ENCODE measurements at places on chromosomes 16 and 17. TPM values are rescaled to one million over a fixed set of nuclear protein-coding genes. Genes with fewer than 3 reads are reported as not detected.

The CLEC19A gene
- not detected for polyA plus RNA-seq

The RGS11 gene
- polyA plus RNA-seq: 0.46 TPM

The OTOA gene
- polyA plus RNA-seq: 0.22 TPM

The IGF2BP1 gene
- polyA plus RNA-seq: 25.3 TPM

The ZSCAN10 gene
- 0.49 TPM for polyA plus RNA-seq

The WFIKKN1 gene
- polyA plus RNA-seq: 2.8 TPM

The KIF2B gene
- not detected for polyA plus RNA-seq

The DYNLRB2 gene
- 6.0 TPM for polyA plus RNA-seq

The MYH8 gene
- polyA plus RNA-seq: 0.64 TPM

The CX3CL1 gene
- polyA plus RNA-seq: 30.9 TPM

The TMEM114 gene
- polyA plus RNA-seq: not detected

DNA sequence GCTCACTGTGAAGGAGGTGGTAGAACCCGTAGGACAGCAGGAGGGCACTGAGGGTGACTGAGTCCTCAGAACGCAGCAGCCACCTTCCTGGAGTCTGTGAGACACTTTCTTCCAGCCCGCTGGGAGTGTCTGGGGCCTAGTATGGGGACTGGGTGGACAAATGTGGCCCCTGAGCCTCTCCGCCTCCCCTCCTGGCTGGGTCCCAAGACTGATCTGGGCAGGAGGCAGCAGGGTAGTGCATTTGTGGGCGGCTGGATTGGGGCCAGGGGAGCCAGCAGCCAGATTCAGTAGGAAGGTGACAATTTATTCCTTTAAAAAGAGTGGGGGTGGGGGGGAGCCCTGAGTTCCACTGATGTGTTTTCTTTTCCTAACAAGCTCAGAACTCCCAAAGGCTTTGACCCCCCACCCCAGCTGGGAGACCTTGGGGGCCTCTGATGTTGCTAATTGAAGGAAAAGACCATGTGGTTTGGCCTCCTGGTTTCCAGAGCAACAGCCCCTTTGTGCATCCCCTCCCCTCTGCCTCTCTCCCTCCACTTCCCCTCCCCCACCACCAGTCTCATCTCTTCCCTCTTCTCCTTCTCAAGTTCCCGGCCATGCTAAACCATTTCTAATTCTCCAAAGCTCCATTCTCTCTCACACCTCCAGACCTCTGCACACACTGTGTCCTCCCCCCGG is 4.4 kb downstream of the CLEC19A start:
- no peak for DNase-seq

DNA sequence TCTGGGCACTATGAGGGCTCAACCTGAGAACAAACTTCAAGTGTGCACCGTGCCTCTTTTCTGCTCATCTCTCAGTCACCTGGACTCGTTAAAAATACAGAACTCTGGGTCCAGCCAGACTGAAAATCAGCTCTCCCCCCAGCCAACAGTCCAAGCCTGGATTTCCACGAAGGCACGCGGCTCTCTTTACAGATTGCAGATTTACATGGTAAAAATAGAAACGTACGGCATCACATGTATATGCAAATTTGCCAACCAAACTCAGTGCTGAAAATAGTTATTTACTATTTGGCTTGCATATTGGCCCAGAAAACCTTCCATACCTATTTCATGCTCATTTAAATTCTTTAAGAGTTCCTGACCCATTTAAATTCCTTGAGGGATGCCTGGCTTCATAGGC is 315.8 kb downstream of the MAF start:
- no peak for DNase-seq

- DNase-seq: no peak
Measured at GRCh38 chr17:50165867-50166517, at the start of gene SGCA. TSS of gene SGCA (plus strand) at chr17:50166005. CDS start at chr17:50166041, 36 bp downstream.

DNA sequence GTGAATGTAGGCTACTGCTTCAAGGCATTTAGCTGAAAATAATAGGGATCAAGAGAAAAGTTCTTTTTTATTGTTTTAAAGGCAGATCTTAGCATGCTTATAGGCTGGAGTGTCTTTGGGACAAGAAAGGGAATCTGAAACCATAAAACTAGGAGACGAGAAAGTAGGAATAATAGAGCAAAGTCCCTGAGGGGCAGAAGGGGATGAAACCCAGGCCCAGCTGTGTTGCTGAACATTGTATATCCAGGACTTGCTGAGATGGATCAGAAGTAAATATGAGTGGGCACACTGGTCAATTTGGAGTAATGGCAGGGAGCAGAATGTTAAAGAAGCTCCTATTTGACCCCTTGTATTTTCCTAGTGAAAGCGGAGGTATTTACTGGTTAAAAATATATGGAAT is 9.3 kb downstream of the ZNF689 start:
- no peak for DNase-seq

DNA sequence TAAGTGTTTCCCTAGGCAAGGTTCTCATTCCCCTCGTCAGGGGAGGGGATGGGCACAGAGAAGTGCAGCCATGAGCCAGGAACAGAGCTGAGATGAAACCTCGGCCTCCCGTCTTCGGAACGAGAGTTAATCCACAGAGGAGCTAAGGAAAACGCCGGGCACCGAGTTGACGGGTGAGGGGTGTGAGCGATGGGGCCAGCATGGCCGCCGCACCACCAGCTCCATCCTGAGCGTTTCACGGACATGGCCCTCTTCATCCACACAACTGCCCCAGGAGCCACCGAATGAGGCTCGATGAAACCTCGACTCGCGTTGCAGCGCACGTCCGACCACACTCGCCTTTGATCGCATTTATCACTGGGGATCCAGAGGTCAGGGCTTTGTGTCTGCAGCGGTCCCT is 21.5 kb downstream of the CA5A start:
- no peak for DNase-seq

- DNase-seq: no peak
Measured at GRCh38 chr16:66020642-66021041, 345.8 kb upstream of the CDH5 start.

- DNase-seq: no peak
Measured at GRCh38 chr16:82190386-82190785, 20.4 kb upstream of the MPHOSPH6 start.

- no peak for DNase-seq
Measured at GRCh38 chr16:17408955-17409441, 61.8 kb downstream of the XYLT1 start.

- DNase-seq: no peak
Measured at GRCh38 chr17:55635253-55635914, 87.3 kb downstream of the TMEM100 start.

- DNase-seq: no peak
Measured at GRCh38 chr16:79036541-79036940, 564.0 kb downstream of the MAF start.

GRCh38 chr17:3963237-3964201 is 718 bp downstream of the ATP2A3 start:
- no peak for DNase-seq

DNA sequence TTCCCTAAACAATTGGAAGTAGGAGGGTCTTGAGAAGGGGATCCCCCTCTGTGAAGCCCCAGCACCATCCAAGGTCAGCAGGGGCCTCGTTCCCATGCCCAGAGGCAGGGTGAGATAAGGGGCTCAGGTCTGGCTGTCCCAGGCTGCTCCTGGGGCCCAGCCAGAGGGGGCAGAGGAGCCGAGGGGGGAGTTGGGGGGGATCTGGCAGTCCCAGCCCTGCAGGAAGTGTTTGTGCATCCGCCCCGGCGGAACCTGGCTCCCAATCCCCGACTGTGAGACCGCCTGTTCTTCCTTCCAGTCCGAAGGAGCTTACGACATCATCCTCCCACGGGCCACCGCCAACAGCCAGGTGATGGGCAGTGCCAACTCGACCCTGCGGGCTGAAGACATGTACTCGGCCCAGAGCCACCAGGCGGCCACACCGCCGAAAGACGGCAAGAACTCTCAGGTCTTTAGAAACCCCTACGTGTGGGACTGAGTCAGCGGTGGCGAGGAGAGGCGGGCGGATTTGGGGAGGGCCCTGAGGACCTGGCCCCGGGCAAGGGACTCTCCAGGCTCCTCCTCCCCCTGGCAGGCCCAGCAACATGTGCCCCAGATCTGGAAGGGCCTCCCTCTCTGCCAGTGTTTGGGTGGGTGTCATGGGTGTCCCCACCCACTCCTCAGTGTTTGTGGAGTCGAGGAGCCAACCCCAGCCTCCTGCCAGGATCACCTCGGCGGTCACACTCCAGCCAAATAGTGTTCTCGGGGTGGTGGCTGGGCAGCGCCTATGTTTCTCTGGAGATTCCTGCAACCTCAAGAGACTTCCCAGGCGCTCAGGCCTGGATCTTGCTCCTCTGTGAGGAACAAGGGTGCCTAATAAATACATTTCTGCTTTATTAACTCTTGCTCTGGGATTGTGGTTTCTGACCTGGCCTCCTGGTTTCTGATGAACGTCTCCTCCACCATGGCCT is 14.9 kb downstream of the GPRC5C start:
- no peak for DNase-seq

GRCh38 chr17:10316801-10317542 is 55.8 kb downstream of the MYH13 start:
- no peak for DNase-seq

GRCh38 chr17:76038050-76038449 is 10.9 kb upstream of the EVPL start:
- no peak for DNase-seq

DNA sequence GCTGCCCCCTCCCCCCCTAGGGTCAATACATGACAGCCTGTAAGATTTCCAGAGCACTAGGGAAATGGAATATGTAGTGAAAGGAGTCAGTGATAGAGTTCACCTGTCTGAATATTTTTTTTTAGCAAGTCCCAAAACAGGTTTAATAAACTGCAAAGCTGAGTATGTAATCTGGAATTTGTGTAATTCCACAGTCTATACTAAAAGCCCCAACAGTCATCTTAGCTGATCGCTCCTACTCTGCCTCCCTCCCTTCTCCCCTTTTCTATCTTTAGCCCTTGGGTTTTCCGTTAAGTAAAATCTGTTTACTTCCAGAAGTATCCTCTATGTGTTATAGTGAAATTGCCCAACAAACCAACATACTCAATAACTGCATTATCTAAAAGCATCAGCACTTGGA is 3.5 kb downstream of the CDH13 start:
- DNase-seq: no peak

- DNase-seq: no peak
Measured at GRCh38 chr17:67833946-67834631, 8.8 kb downstream of the BPTF start.

All from left renal cortex interstitium (tissue), 4 donors.